ENCODE measurements at places on chromosomes 7 and 10.

DNA sequence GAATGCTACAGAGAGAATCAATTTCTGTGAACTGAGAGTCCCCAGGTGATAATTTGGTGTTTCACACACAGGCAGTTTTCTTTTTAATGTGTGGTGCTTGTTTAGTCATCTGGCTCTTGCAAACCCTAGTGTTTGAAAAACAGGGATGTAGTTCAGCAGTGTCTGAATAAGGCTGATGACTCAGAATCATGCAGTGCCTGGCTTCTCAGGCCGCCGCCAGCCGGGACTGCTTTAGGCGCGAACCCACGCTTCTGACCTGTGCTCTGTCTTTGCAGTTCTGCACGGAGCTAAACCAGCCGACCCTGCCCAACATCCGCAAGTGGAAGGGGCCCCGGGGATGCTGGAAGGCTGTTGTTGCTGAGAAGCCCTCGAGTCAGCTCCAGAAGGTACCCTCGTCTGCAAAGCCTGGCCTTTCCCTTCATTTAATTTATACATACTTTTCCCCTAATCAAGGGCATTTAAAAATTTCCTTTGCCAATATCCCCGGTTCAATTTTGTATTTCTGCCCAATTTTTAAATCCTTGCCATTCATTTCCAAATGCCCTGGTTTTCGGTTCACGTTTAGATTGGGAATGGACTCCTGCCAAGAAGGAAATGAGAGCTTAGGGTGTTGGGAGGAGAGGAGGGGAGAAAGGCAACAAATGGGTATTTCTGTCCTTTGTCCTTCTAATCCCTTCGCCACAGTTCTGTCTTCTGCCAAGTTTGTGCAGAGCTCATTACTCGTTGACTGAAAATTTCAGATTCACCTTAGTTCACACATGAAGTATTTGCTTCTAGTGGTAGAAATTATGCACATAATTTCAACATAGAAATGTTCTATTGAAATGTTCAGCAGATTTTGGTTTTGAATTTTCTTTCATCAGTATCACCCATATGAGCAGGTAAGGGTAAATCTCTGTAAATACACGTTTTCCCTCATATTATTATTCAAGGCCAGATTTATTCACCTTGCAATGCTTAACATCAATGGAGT lies 108.5 kb upstream of the ANLN start:
- DNase-seq = peak; percentile 85

DNA sequence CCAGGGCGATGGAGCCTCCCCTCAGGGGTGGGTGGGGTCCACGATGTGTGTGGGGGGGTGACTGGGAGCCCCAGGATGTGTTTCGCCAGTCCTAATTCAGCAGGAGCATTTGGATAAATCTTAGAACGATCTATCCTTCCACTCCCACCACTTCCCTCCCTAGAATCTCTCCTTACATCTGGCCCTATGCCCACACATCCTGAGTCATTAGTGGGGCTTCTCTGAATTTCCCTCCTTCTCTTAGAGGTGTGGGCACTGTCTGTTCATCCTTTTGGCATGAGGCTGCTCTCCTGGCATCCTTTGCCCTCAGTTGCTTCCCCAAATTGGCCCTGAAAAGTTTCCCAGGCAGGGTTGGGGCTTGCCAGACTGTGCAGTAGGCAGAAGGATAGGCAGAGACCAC lies 1.6 kb downstream of the GHRHR start:
- DNase-seq = no peak

DNA sequence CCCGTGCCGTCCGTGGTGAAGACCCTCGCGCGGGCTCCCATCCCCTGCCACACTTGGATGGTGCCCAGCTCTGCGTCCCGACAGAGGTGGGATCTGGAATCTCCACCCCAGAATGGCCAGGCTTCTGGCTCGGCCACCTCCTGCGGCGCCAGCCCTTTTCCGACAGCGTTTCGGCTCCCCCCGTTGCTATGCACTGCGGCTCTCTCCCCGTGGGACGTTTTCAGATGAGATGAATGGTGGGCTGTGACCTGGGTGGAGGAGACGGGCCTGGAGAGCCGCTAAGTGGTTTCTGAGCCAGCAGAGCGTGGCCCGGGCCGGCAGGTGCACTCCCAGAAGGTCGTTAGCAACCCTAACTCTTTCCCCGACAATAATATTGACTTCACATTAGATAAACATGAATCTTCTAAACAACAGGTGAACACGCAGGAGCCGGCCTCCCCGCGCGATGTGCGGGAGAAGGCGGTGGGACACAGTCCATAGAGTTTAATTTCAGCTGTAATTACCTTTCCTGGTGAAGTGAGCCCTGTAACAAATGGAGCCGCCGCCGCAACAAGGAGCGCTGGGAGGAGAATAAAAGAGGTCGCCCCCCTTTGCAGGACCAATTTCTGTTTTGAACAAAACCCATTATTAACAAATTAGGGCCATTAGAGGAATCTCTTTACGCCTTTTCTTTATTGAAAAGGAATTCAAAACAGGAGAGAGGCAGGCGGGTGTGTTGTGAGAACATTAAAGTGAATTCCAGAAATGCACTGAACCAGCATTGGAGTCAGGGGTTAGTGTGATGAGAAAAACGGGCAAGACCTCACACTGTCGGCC lies 294.3 kb upstream of the PFKP start:
- DNase-seq = no peak

- DNase-seq = no peak
These were observed 137.6 kb downstream of the ZNF467 start for GRCh38 chr7:149635561-149636329.

- DNase-seq = no peak
These were observed 683.7 kb upstream of the NRP1 start for GRCh38 chr10:34018129-34018528.

DNA sequence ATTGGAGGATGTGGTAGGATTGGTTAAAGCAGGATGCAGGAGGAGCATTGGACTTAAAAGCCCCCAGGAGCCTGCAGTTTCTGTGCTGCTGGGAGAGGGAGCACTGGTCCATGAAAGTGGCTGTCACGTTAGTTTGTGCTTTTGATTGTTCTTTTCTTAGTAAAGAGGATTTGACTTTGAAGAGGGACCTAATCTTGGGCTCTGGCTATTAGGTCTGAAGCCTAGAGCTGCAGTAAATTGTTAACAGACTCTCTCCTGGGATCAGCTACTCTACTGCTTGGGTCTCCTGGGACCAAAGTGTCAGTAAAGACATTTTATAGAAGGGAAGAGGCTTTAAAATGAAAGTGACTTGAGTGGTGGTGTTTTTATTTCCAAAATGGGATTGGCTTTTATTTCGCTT lies 3.7 kb downstream of the ZFYVE27 start:
- no peak for DNase-seq
